Activated naive CD4-positive, alpha-beta T cell treated with anti-CD3 and anti-CD28 coated beads for 36 hours (primary cell): ENCODE measurements at places on chromosomes 16 and 17.

DNA sequence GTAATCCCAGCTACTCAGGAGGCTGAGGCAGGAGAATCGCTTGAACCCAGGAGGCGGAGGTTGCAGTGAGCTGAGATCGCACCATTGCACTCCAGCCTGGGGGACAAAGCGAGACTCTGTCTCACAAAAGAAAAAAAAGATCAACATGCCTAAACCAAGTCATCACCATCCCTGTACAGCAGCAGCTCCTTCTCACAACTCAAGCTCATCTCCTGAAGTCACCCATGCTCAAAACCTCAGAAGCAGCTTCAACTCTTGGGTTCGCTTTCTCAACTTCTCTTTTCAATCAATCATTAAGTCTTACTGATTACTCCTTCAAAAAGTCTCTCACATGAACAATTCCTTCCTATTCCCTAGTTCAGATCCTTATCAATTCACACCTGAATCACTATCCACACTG lies 31.3 kb downstream of the PHLPP2 start:
- DNase-seq, result no peak

DNA sequence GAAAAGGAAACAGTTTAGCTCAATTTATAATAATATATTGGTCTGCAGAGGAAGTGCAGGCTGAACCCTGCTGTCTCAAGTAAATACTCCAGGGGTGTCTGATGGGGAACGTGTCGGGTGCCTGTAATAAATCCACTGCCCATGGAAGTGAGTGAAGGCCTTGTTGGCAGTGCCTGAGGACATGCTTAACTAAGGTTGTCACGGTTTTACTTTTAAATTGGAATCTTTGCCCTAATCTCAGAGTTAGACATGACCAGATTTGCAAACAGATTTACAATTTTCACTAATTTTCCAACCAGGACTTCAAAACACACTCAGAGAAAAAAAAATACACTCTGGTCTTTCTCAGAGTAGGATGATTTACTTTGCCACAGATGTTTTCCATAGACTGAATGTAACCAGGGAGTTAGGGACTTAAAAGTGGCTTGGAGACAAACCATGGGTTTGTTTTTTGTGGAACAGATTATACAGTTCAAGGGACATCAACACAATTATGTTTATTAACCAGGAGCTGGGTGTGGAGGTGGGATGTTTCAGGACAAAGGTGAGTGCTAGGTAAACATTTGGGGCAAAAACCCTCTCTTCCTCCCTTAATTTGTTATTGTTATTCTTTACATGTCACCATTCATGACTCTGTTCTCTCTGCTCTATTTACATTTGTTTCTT lies 144.5 kb downstream of the FTO start:
- no peak for DNase-seq

DNA sequence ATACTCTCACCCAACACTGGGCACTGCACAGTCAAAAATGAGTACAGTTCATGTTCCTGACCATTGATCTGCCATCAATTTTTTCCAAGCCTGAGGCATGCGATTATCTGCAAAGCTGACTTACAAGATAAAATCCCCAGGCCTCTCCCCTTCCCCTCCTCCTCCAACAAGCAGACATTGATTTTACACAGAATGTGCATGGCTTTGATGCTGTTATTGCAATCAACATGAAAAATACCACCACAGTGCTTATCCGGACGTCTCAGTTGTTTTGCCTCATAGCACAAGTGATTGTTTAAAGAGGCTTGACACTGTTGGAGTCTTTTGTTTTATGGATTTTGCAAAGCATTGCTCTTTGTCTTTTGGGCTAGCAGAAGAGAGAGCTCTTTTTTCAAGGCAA lies 163.8 kb downstream of the TOX3 start:
- DNase-seq, result no peak

- peak; percentile 76 for DNase-seq
Measured at GRCh38 chr17:57600074-57600473, 145.0 kb downstream of the CCDC182 start.

GRCh38 chr17:2770129-2770528 lies 20.7 kb upstream of the CCDC92B start:
- no peak for DNase-seq

DNA sequence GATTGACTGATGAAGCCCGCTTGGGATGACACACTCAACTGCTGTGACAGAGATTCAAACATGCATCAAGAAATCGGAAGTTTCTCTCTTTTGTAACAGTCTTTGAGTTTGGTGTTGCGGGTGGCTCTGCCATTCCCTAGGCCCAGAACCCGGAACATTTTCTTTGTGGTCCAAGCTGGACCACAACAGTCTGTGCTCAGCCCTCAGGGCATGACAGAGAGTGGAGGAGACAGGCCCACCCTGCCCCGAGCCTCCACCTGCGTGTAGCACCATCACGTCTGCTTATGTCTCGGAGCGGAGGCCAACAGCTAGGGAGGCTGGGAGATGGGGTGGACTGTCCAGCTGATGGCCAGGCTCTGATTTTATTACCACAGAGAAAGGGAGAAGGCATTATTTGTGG lies 64.5 kb downstream of the SHISA6 start:
- DNase-seq, result no peak

- DNase-seq, result peak; percentile 94
Measured at GRCh38 chr17:39863918-39864746, at the start of gene IKZF3. IKZF3 (minus strand) TSS chr17:39864312; CDS start chr17:39864126, 186 bp downstream.

- DNase-seq, result no peak
Measured at GRCh38 chr16:27818246-27818645, 245.3 kb downstream of the GSG1L start.

GRCh38 chr17:43702637-43703036 lies 40.9 kb upstream of the MEOX1 start:
- peak; percentile 18 for DNase-seq

GRCh38 chr17:67377488-67378453 lies 690 bp downstream of the PITPNC1 start:
- DNase-seq, result peak; percentile 51

- DNase-seq, result no peak
Measured at GRCh38 chr17:28338056-28338768, 2.7 kb downstream of the TNFAIP1 start.

DNA sequence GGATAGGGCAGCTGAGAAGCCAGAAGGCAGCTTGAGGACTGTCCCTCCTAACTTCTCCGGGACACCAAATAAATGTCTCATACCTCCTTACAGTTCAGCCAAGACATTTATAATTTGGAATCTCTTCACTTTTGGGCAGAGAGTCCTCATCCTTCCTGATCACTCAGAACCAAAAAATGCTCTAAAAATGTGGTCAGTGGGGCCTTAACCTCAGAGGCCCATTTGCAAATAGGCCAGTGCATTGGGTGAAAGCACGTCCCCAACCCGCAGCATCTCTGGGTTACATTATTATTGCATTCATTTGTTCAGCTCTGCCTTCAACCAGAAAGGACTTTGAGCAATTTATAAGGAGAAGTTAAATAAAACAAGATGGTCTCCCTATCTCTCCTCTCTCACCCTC lies 112.4 kb upstream of the IRX3 start:
- DNase-seq, result no peak

- DNase-seq, result no peak
Measured at GRCh38 chr16:72357910-72358309, 186.0 kb upstream of the PMFBP1 start.

GRCh38 chr17:8476741-8477140 lies 41.1 kb downstream of the NDEL1 start:
- DNase-seq, result no peak

- no peak for DNase-seq
Measured at GRCh38 chr17:19726631-19727376, 10.4 kb upstream of the SLC47A2 start.

DNA sequence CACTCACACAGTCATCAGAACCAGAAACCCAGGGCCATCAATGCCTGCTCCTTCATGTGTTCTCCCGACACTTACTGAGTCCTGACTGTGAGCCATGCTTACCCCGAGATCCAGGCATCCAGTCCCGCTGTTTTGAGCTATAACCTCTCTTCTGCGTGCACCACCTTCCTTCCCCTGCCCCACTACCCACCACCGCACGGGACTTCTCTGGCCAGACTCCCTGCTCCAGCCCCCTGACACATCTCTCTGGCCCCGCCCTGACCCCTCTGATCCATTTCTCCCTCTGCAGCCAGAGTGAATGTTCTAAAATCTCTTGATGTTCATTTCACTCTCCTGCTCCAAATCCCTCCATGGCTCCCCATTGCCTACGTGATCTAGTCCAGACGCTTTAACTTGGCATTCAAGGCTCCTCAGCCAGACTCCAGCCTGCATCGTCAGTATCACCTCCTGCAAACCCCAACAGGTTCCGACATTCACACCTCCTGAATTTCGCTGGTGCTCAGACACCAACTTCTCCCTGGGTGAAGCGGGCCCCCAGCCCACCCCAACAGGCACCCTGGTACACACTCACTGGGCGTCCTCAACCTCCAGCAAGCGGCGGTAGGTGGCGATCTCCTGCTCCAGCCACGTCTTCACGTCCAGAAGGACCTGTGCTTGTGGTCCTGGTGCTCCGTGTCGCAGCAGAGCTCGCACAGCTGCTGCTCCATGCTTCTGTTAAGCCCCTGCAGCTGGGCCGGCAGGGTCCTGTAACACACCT lies 3.1 kb upstream of the KRT17 start:
- DNase-seq, result no peak

- no peak for DNase-seq
Measured at GRCh38 chr17:75219815-75220214, 14.3 kb downstream of the NUP85 start.

GRCh38 chr17:38704606-38705522 lies at the start of gene MLLT6:
MLLT6 (plus strand) TSS chr17:38705273; CDS start chr17:38705633, 360 bp downstream.
- peak; percentile 72 for DNase-seq

DNA sequence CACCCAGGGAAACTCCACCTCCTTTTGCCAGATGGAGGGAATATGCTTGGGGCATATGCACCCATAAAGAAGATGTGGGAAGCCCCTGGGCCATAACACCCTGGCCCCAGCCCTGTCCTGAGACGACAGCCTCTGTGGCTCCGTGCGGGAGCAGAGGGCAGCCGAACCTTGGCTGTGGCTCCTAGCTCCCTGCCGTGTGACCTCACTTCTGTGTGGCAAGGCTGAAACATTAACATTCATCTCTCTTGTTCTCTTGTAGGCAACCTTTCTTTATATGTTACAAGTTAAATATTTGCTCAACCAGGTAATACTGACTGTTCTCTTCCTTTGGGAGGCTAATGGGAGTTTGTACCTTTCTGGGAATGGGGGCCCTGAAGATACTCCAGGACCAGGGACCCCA lies 17.5 kb downstream of the SLC47A1 start:
- DNase-seq, result no peak

GRCh38 chr17:3977387-3977786 lies 13.2 kb upstream of the ATP2A3 start:
- no peak for DNase-seq

GRCh38 chr17:61904094-61904710 lies 23.6 kb downstream of the INTS2 start:
- peak; percentile 56 for DNase-seq

- no peak for DNase-seq
Measured at GRCh38 chr17:6043405-6043804, 26.8 kb upstream of the WSCD1 start.

DNA sequence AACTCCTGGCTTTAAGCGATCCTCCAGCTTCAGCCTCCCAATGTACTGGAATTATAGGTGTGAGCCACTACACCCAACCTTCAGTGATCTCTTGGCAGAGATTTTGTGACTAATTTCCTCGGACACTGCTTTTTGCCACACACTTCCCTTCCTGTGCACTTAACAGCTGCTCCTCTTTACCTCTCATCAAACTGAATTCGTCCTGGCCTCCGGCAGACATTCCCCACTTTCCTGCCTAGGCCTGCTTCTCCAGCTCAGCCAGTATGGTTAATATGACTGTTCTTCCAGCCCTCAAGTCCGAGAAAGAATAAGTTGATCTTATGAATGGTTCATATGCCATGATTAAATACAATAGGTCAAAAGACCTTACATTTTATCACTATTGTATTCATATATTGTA lies 69.0 kb upstream of the MTMR4 start:
- no peak for DNase-seq

DNA sequence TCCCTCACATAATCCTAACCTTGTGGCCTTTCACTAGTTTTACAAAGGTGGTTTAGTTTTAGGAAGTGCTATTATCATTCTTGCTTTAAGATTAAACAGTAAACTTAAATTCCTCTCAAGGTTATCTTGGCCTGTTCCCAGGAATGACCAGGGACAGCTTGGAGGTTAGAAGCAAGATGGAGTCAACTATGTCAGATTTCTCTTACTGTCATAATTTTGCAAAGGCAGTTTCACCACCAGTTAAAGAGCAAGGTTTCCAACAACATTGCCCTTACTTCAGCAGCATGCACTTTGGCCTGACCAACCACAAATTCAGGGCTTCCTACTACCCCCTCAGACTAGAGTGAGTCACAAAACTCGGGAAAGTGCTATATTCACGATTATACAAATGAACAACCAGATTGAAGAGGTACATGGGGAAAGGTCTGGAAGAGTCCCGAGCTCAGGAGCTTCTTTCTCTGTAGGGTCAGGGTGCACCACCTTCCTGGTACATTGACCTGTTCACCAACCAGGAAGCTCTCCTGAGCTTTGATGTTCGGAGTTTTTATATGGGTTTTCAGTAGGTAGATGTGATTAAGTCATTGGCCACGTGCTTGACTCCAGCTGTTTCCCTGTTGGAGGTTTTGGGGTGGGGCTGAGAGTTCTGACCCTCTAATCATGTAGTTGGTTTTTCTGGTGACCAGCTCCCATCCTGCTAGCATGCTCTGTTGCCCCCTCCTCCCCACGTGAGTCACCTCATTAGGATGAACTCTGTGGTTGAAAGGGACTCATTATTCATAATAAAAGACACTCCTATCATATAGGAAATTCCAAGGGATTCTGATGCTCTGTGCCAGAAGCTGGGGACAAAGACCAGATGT lies 19.4 kb downstream of the RHOT1 start:
- no peak for DNase-seq

DNA sequence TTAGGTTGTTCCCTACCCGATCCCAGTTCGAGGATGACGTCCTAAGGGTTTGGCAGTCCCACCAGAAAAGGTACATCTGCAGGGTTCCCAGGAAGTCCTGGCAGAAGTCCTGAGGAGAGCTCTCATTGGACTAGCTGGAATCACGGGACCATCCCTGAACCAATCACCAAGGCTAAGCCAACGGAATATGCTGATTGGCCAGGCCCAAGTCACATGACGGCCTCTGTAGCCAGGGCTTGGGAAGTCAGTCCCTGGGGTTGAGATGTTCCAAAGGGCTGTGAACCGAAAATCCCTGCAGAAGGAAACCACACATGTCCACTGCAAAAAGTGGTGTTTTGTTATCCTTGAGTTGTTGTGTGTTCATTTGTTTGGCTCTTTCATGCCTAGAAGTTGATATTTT lies 68.2 kb upstream of the ZNF423 start:
- DNase-seq, result no peak

GRCh38 chr16:80387318-80387921 lies 153.4 kb upstream of the DYNLRB2 start:
- DNase-seq, result no peak

- DNase-seq, result no peak
Measured at GRCh38 chr16:56289862-56290261, 98.6 kb downstream of the GNAO1 start.

GRCh38 chr17:82881900-82882714 lies 42.3 kb upstream of the ZNF750 start:
- DNase-seq, result no peak

- no peak for DNase-seq
Measured at GRCh38 chr17:8420041-8420934, 15.4 kb upstream of the NDEL1 start.
